Femur (tissue), 1 donor: ENCODE measurements at places on chromosomes 2 and 18.

DNA sequence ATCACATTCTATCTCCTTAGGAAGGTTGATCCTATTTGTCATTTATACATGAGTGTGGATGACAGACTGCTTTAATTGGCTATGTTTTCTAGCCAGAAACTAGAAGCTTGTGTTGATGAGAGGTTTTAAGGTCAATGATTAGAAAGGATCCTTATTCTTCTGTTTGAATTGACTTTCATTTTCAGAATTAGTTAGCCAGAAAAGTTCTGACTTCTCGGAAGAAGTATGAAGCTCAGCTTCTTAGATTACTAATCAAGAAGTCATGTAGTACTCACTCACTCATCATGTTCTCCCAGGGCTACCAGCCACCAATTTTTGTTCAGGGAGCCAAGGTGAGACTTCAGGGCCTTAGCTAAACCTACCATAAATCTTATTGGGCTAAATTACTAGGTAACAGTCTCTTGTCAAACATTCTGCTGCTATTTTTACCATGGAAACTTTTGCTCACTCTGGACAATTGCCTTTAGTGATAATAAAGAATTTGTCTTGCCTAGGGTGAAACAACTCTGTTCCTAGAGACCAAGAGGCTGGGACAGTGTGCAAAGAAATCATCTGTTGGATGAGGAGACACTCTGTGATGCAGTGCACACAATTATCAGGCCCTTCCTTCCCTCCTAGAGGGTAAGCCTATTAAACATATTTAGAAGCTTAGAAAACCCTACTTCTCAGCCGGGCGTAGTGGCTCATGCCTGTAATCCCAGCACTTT lies 111.6 kb upstream of the DNMT3A start:
- no peak for DNase-seq

GRCh38 chr2:63189026-63189425 lies 138.4 kb downstream of the OTX1 start:
- DNase-seq: no peak

- DNase-seq: no peak
Observed at GRCh38 chr2:189466656-189467055, 25.4 kb downstream of the WDR75 start.

DNA sequence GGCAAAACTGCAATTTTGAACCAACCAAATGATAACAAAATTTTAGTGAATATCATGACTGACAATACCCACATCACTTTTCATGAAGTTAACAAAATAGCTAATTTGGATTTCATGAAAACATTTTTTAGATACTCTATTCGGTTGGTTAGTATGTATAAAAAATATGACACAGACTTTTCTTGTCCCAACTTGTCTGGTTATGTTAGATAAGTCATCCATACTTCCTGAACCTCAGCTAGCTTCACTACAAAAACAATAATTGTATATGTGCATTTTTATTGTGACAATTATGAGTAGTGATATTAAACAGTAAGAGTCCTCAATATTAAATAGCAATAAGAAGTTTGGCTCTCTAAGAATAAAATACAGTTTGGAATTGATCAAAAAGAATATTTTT lies 408.1 kb upstream of the DSEL start:
- no peak for DNase-seq
